ENCODE measurements at places on chromosomes 5 and 9.

- DNase-seq, result no peak
Measured at GRCh38 chr5:3381206-3381825, 214.3 kb upstream of the IRX1 start.

DNA sequence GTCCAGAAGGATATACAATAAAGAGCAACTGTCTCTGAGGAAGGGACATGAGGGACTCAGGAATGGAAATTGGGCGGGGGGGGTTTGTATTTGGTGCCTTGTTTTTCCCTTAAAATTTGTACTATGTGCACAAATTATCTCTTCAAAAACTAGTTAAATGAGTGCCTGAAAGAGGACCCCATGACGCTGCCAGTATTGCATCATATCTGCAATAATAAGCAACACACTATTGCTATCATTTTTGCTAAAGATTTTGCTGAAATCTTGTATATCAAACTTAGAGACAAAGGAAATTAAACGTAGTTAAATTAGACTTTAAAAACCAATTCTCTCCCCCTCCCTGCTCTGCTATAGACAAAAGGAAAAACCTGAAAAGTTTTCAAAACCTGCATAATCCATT is 89.7 kb upstream of the SLC30A5 start:
- no peak for DNase-seq

DNA sequence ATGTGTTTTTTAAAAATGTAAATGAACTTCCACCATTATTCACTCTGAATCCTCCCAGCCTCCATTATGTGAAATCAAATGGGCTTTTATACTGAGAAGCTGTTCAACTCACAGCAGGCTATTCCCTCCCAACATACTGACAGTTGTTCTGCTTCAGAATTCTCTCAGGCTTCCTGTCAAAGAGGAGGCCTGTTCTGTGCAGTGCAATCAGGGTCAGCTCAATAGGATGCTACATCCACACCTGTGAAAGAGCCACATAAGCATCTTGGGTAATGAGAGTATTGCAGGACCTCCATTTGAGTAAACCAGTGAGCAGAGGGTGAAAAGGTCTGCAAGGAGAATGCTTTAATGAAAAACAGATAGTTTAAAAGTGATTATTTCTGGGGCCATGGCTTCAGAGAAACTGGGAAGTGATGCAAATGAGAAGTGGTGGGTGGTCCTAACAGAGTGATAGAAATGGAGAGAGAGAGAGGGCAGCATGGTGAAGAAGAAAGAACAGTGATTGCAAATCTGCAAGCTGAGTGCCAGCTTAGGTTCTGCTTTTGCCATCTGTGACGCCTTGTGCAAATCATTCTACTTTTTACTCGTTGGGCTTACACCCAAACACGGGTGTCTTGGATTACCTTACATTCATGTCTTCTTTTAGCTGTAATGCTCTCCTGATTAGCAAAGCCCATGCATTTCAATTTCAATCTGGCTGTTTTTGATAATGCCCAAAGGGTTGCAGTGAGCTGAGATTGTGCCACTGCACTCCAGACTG is 202.5 kb upstream of the NMUR2 start:
- no peak for DNase-seq

GRCh38 chr9:34507966-34508365 is 14.8 kb downstream of the ENHO start:
- no peak for DNase-seq

- DNase-seq, result no peak
Measured at GRCh38 chr9:133581011-133581410, 28.2 kb downstream of the FAM163B start.

DNA sequence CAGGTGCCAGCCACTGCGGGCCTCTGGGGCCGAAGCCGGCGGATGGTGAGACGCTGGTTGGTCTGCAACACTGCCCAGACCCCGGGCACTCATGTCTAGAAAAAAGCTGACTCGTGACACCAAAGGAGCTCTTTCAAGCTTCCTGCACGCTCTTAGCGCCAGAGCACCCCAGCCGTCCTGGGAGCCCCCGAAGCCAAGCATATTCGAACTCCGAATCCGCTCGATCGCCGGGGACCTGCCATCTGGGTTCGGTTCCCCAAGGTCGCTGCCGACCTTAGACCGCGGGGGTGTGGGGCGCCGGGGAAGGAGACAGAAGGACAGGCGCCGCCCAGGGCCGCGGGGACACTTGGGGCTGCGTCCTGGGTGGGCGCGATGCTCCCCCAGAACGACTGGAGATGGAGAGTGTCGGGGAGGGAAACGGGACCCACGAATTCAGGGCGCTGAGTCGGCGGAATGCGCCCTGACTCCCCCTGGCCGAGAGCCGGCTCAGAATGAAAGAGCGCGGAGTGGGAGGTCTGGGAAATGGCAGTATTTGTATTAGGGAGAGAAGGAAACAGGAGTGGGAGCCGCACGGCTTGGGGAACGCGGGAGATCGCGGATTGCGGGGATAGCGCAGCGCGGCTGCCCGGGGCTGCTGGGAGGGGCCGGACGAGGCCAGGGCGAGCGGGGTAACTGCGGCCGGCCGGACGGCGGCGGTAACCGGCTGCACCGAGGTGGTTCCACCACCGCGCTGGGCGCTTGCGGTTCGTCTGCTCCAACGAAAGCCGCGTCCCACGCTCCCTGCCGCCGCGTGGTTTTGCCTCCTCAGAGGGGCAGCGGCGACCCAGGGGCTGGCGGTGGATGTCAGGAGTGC is 20.1 kb upstream of the MARCHF6 start:
- DNase-seq, result no peak

DNA sequence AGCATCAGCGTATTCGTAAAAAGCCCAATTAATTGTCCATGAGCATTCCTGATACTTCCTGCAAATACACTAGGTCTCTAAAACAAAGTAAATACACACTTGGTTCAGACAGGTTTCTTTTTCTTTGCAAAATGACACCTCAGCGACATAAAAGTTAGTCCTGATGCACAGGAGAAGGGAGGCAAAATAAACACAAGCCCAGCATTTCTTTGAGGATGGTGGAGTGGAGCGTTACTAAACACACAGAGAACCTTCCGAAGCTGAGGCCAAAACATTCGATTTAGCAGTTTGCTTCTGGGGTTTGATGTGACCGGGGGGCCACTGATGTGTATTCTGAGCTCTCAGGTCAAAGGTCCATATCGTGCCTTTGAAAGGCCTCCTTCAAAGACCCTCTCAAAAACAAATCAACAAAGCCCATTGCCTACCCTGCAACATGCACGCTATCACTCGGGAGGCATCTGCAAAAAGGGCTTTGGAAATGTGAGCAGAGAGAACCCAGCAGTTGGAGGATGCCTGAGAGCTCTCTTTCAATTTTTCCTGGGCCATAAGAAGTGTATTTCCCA is 268.4 kb upstream of the PANK3 start:
- no peak for DNase-seq

All from stimulated activated CD8-positive, alpha-beta memory T cell treated with anti-CD3 and anti-CD28 coated beads, Interleukin-4, amount 100 ng/mL, for 1 hour (primary cell).